ENCODE measurements at places on chromosomes 2 and 18.
A peak's percentile ranks its signal among the peaks of the same experiment; 100 is the strongest.

DNA sequence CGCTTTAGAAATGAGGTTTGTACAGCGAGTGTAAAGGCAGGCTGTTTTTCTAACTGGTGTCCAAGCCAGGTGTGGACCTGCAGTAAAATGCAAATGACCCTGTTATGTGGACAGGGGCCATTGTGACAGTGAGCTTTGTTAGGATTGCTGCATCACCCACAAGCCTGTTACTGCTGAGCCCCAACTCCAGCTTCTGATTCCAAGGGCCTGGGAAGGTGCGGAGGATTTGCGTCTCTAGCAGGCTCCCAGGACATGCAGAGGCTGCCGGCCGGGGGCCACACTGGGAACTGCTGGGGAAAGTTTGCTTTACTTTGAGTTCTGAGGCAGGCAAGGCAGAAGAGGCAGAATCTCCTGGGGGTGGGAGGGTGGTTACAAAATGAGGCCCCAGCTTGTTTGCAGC is 164.1 kb downstream of the GLI2 start:
- H3K4me1 ChIP-seq: no peaks in the 10 kb centered on the region
- H3K4me3 ChIP-seq: no peak overlapping the region
- no peak overlapping the region for H3K27ac ChIP-seq

DNA sequence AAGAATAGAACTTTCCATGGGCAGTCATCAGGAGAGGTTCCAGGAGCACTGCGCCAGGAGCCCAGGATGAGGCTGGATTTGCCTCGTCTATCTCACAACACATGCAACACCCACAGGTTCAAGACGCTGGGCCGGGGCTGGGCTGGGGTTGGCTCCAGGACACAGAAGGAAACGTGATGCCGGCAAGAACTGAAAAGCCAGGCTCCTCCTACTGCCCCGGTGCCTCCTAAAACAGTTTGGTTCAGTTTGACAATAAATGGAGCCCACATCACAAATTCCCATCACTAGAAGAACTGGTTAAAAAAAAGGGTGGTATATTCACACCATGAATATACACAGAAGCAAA is 75.9 kb downstream of the INHBB start:
- no peak overlapping the region for H3K27ac ChIP-seq
- no peak for DNase-seq
- peaks cover 6% of the 10 kb centered on the region for H3K27me3 ChIP-seq
- no peaks in the 10 kb centered on the region for H3K36me3 ChIP-seq
- H3K4me1 ChIP-seq: no peaks in the 10 kb centered on the region

DNA sequence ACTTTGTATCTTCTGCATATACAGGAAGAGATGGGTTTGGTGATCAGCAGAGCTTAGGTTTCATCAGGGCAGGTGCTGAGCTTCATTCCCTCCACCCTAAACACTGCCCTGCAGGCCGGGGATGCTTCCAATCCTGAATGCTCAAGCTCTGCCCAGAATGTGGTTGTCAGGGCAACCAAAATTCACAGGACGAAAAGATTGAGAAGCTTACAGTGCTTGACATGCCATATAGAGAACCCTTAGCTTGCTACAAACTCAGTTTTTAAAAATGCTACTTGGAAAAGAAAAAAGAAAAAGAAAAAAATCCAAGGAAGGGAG is 65.6 kb downstream of the SH3RF3 start:
- H3K4me3 ChIP-seq: no peak overlapping the region
- H3K27me3 ChIP-seq: no peaks in the 10 kb centered on the region
- no peaks in the 10 kb centered on the region for H3K36me3 ChIP-seq
- no peak for DNase-seq
- H3K4me1 ChIP-seq: no peaks in the 10 kb centered on the region

- no peaks in the 10 kb centered on the region for H3K27me3 ChIP-seq
- no peak overlapping the region for H3K4me3 ChIP-seq
- H3K27ac ChIP-seq: no peak overlapping the region
- H3K4me1 ChIP-seq: no peaks in the 10 kb centered on the region
Observed at GRCh38 chr18:44836263-44836662, 155.6 kb downstream of the SETBP1 start.

DNA sequence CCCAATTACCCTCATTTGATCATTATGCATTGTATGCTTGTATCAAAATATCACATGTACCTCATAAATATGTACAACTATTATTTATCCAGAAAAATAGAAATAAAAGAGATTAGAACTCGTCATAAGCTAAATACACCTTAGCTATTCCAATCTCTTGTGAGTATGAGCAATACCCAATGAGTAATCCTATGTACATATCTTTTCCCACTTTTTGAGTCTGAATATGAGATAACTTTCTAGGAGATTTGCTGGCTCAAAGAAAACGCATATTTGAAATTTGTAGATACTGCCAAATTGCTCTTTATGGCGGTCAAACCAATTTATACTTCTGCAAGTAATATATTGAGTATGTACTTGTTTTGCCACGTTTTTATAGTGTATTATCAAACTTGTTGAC is 24.1 kb downstream of the PRKD3 start:
- H3K27me3 ChIP-seq: no peaks in the 10 kb centered on the region
- DNase-seq: no peak
- H3K4me1 ChIP-seq: no peaks in the 10 kb centered on the region

DNA sequence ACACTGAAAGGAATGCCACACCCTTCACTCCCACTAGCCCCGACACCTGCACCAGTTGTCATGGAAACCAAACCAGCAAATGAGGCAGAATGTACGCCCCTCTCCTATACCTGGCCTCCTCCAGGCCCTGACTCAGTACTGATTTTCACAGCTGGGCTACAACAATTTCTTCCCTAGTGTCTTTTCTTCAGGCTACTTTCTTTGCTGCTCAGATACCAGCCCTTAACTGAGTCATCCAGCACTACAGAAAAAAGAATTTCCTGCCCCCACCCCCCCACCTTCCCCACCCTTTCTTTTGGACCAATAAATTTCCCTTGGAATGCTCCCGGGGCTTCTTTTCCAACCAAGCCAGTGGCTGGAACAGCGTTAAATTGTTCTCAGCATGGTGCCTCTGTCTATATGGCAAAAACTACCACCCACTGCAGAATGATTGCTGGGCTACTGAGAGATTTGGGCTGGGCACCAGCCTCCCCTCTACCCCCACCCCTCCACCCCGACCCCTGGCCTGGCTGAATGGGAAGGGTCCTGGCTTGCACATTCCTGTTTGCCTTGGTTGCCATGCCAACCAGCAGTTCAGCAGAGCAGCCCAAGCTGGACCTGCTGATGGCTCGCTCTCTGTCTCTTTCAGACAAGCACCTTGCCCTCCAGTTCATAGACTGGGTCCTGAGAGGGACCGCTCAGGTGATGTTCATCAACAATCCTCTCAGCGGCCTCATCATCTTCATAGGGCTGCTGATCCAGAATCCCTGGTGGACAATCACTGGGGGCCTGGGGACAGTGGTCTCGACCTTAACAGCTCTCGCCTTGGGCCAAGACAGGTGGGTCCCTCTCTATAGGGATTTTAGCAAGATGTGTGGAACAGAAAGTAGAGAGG is 11.3 kb downstream of the SLC14A2 start:
- H3K27ac ChIP-seq: no peak overlapping the region
- no peaks in the 10 kb centered on the region for H3K27me3 ChIP-seq
- no peak overlapping the region for H3K4me3 ChIP-seq
- no peak for DNase-seq

- no peaks in the 10 kb centered on the region for H3K4me1 ChIP-seq
- H3K4me3 ChIP-seq: no peak overlapping the region
- no peaks in the 10 kb centered on the region for H3K27me3 ChIP-seq
- H3K36me3 ChIP-seq: no peaks in the 10 kb centered on the region
- H3K27ac ChIP-seq: no peak overlapping the region
Observed at GRCh38 chr2:50620783-50621182, 411.1 kb downstream of the NRXN1 start.

- no peak overlapping the region for H3K4me3 ChIP-seq
- no peak overlapping the region for H3K27ac ChIP-seq
- DNase-seq: no peak
- no peaks in the 10 kb centered on the region for H3K36me3 ChIP-seq
- no peaks in the 10 kb centered on the region for H3K4me1 ChIP-seq
Observed at GRCh38 chr2:213022987-213023386, 128.4 kb downstream of the IKZF2 start.

DNA sequence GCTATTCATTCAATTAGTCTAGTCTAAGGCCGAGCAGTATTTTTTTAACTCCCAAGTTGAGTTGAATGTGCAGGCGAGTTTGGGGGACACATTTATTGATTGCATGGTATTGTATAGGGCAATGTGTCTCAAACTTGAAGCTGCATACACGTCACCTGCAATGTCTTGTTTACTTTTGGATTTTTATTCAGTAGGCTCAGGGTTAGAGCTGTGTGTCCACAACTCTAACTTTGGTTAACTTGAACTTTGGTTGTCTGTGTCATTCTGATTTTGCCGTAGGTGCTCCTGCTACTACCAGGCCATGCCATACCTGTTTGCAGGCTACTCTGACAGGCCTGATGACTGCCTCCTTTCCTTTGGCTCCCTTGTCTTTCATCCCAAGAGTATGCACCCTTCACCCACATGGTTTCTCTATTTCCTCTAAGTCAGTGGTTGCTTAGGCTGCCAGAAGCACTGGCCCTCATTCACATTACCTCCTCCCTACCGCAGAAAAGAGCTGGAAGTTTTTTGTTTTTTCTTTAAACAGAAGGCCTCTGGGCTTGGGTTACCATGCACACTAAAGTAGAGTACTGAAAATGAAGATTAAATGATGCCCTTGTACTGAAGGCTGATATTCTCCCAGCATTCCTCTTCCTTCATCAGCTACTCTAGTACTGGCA is 219.4 kb upstream of the SPOPL start:
- DNase-seq: no peak
- H3K27ac ChIP-seq: no peak overlapping the region
- no peak overlapping the region for H3K4me3 ChIP-seq
- H3K4me1 ChIP-seq: no peaks in the 10 kb centered on the region
- no peaks in the 10 kb centered on the region for H3K36me3 ChIP-seq
- no peaks in the 10 kb centered on the region for H3K27me3 ChIP-seq

- no peaks in the 10 kb centered on the region for H3K4me1 ChIP-seq
- no peaks in the 10 kb centered on the region for H3K36me3 ChIP-seq
- no peak overlapping the region for H3K27ac ChIP-seq
- H3K27me3 ChIP-seq: no peaks in the 10 kb centered on the region
- DNase-seq: no peak
- H3K4me3 ChIP-seq: no peak overlapping the region
Observed at GRCh38 chr18:56475250-56475649, 163.1 kb downstream of the TXNL1 start.

DNA sequence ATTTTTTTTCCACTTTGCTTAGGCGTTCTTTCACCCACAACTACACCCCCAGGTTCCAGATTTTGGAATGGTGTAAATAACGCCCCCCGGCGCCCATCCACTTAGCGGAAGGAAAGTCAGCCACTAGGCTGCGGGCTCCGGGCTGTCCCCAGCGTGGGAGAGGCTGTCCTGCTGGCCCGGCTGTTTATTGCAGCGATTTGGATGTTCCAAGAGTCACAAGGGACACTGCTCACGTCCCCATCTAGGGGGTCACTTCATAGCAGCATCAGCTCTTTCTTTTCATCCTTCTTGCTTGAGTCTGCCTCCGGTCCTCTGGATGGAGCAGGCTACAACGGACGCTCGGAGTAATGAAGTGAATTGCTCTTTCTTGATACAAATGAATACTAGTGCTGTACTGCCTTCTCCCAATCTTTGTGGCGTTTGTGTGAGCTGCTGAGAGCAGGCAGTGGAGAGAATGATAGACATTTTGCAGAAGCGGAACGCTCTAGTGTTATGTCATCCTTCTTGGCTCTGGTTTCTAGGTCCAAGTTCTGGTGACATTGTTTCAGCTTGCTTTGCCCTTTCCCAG is 50.7 kb upstream of the PAIP2B start:
- H3K27ac ChIP-seq: no peak overlapping the region
- no peaks in the 10 kb centered on the region for H3K27me3 ChIP-seq
- peaks cover 14% of the 10 kb centered on the region for H3K4me1 ChIP-seq
- no peaks in the 10 kb centered on the region for H3K36me3 ChIP-seq
- peak; percentile 44 for DNase-seq

DNA sequence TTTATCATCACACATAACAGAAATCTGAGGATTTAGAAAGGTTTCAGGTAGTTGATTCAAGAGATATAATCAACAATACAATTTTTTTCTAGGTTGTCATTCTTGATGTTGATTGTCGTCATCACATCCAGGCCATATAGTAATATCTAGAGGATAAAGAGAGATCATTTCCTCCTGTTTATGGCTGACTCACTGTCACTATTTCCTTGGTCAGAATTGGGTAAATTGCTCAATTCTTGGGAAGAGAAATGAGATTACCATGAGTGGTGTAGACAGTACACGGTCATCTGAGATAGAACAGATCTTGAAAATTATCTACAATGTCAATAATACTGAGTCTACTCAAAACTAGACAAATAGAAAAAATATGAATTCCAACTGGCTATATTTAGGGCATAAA is 78.8 kb downstream of the ZNF804A start:
- H3K4me3 ChIP-seq: no peak overlapping the region
- no peaks in the 10 kb centered on the region for H3K27me3 ChIP-seq
- H3K36me3 ChIP-seq: no peaks in the 10 kb centered on the region
- peak; percentile 21 for DNase-seq

- peaks cover 11% of the 10 kb centered on the region for H3K4me1 ChIP-seq
- peak; percentile 49 for DNase-seq
- no peaks in the 10 kb centered on the region for H3K27me3 ChIP-seq
- no peak overlapping the region for H3K27ac ChIP-seq
Observed at GRCh38 chr2:67260343-67261277, 136.5 kb upstream of the ETAA1 start.

- H3K27me3 ChIP-seq: no peaks in the 10 kb centered on the region
- H3K4me1 ChIP-seq: peaks cover 18% of the 10 kb centered on the region
- no peak for DNase-seq
- no peak overlapping the region for H3K27ac ChIP-seq
Observed at GRCh38 chr2:160157861-160158829, 41.9 kb downstream of the ITGB6 start.

DNA sequence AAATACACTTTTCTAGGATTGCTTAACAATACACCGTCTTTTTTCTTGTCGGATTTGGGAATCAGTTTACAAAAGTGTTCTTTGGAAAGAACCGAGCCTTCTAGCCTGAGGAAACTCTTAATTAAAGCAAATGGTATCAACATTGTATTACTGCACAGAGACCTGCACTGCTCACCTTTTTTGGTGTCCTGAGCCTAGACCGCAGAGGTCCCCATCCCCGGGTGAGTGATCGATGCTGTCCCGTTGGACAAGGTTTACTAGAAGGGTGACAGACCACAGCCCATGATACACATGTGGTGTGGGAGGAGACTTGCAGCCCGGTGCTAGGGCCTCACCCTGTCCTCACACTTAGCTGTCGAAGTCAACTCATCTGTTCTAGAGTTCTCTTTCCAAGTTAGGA is 55.3 kb downstream of the TSHZ1 start:
- no peak overlapping the region for H3K27ac ChIP-seq
- H3K27me3 ChIP-seq: no peaks in the 10 kb centered on the region
- H3K36me3 ChIP-seq: no peaks in the 10 kb centered on the region
- peaks cover 19% of the 10 kb centered on the region for H3K4me1 ChIP-seq
- no peak overlapping the region for H3K4me3 ChIP-seq

GRCh38 chr2:188897096-188897495 is 77.1 kb upstream of the COL3A1 start:
- no peak overlapping the region for H3K4me3 ChIP-seq
- no peaks in the 10 kb centered on the region for H3K4me1 ChIP-seq
- no peaks in the 10 kb centered on the region for H3K27me3 ChIP-seq
- DNase-seq: no peak

- H3K27me3 ChIP-seq: no peaks in the 10 kb centered on the region
- no peaks in the 10 kb centered on the region for H3K36me3 ChIP-seq
- H3K27ac ChIP-seq: no peak overlapping the region
Observed at GRCh38 chr2:46683541-46683940, 204.2 kb downstream of the TMEM247 start.
